ENCODE measurements at places on chromosomes 1 and 21. TPM values are rescaled to one million over a fixed set of nuclear protein-coding genes. Genes with fewer than 3 reads are reported as not detected.

The USP48 gene
- 80.1 TPM for total RNA-seq

The TAS1R1 gene
- total RNA-seq: not detected

The KCNJ15 gene
- 0.33 TPM for total RNA-seq

The GSTM3 gene
- total RNA-seq: 54.9 TPM

The CAPN8 gene
- total RNA-seq: not detected

The TFAP2E gene
- 0.19 TPM for total RNA-seq

The LCE3E gene
- total RNA-seq: not detected

The FCRL6 gene
- total RNA-seq: not detected

The PROK1 gene
- total RNA-seq: not detected

The OR10J1 gene
- total RNA-seq: not detected
